Stimulated activated CD8-positive, alpha-beta memory T cell treated with anti-CD3 and anti-CD28 coated beads, Interleukin-2, amount 100 ng/mL, for 1 hour (primary cell): ENCODE measurements at places on chromosomes 6 and 20.
A peak's percentile ranks its signal among the peaks of the same experiment; 100 is the strongest.

DNA sequence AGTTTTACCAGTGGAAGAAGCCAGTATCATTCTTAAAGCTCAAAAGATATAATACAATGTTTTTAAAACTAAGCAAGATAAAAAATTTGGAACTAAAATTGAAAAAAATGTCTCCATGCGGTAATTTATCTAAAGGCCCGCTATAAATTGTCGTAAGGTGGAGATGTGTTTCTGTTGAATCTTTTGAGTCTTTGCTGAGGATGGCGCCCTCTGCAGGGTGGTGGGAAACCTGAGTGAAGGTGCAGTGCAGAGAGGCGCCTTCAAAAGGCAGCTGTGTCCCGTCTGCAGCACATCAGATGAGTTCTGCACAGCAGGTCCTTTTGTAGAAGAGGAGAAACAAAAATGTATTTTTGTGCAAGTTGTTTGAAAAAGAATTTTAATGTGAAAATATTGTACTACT lies 29.4 kb upstream of the KIF25 start:
- no peak for DNase-seq

DNA sequence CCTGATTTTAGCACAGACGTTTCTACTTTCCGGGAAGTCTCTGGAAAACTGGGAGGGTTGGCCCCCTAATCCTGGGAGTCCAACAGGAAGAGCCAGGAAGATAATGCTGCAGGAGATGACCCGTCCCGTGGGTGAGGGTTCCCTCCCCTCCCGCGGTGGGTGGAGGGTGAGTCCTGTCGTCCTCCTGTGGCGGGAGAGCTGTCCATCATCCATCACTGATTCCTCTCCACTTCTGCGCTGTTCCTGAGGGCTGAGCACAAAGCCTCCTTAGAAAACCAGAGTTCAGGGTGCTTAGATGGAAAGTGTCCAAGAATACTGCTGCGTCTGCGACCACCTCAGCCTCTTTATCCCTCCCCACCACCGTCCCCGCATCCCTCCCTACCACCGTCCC lies 6.1 kb upstream of the CCR6 start:
- no peak for DNase-seq

DNA sequence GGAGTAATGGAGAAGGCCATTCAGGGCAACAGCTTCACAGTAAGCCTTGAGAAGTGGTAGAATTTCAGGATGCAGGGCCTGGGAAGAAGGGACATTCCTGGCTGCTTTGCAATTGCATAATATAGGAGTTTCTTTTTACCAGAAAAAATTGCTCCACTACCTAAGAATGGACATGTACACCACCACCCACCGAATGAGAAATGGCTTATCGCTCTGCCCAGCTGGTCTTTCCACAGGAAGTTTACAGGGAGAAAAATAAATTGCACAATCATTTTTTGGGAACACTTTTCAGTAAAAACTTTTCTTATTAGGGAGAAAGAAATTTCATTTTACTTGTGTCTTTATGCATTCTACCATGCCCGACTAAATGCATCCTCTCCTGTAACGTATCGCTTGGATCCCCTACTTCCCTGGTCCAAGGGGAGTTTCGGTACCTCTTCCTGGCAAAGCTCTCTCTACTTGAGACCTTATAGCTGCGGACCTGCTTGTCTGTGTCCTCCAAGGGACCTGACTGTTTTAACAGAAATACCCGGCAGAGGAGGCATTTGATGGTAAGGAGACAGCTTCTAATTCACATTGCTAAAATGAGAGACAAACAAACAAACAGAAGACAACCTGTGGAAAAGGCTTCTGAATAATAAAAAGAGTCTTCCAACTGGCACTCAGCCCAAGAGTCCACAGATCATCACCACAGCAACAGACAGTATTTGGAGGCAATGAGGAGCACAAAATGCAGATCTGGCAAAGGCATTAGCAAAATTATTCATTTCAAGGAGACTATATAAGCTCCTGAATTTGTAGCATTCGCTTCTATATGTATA lies 54.2 kb downstream of the MAP3K5 start:
- no peak for DNase-seq

GRCh38 chr6:9766240-9766915 lies 648.5 kb downstream of the TFAP2A start:
- no peak for DNase-seq

GRCh38 chr6:37535759-37536490 lies 36.2 kb upstream of the CCDC167 start:
- DNase-seq = no peak

DNA sequence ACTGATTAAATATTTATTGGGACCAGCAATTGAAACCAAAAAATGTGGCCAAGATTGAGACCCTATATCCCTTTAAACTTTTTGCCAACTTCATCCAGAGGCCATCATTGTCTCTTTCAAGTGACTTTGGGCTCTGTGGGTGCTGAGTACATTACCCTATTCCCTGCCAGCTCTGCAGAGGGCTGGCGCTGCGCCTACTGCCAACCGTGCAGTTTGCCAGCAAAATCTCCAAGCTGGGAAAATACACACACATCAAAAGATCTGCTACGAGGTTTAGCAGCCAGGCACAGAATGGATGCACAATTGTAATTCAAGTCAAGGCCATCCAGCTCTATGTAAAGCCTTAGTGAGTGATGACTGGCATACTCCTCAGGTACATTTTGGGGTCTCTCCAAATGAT lies 125.0 kb downstream of the CBLN4 start:
- no peak for DNase-seq

DNA sequence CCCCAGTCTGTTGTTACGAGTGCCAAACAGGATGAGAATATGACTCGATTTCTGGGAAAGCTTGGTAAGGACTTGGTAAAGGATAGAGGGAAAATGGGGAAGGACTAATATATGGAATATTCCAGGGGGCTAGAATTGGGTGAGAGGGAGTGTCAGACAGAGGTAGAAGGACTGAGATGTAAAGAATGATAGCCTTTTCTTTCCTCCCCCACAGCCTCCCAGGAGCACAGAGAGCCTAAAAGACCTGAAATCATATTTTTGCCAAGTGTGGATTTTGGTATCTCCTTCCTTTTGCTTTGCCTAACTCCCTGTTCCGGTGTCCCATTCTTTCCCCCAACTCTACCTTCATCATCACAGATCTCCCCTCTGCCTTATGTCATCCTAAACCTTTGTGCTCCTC lies 3.1 kb downstream of the MSH5 start:
- DNase-seq = no peak

GRCh38 chr20:59159493-59160376 lies 3.9 kb upstream of the ZNF831 start:
- peak; percentile 40 for DNase-seq
